ENCODE measurements at places on chromosomes 3 and 15.

- no peak for DNase-seq
Observed at GRCh38 chr15:69823223-69823907, 274.4 kb downstream of the TLE3 start.

DNA sequence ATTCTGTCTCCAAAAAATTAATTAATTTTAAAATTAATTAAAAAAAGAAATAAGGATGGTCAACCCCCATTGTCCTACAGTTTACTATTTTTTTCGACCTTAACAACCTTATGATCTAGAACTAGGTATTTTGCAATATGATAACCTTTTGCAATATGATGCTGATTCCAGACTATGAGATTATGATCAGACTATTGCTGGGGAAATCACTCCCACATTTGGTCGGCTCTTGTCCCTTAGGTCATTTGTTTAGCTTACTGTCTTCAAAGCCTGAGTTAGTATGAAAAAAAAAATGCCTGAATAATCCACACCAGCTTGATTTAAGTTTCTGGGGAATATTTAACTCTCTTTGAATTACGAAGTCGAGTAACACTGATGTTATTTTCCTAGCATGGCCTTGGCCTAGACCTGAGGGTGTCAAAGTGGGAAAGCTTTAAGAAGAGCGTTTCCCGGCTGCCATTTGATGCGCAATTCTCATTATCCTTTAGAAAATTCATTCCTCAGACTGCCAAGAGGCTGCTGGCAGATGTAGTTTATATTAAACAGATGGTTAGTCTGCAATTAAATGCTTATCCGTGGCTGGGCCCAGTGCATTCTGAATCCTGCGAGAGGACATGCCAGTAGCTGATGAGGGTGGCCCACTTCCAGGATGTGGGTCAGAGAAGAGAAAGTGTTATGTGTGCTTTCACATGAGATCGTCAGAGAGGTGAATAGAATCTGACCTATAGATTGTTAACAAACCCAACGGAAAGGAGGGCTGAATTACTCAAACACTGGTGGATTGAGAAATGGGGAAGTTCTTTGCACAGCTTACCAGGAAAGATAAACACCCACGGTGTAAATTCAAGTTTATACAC is 496.0 kb upstream of the THBS1 start:
- no peak for DNase-seq

GRCh38 chr3:42960282-42960681 is 18.8 kb upstream of the GASK1A start:
- no peak for DNase-seq

- DNase-seq: no peak
Observed at GRCh38 chr15:52102463-52102862, 10.1 kb downstream of the BCL2L10 start.

Data from stimulated activated effector memory CD8-positive, alpha-beta T cell treated with anti-CD3 and anti-CD28 coated beads, Interleukin-12 subunit alpha, Interleukin-12 subunit beta, amount 100 ng/mL, for 72 hours (primary cell).